ENCODE measurements at places on chromosomes 7 and 10.
A peak's percentile ranks its signal among the peaks of the same experiment; 100 is the strongest.

GRCh38 chr7:98250789-98251188 is 1.2 kb downstream of the TECPR1 start:
- no peak for DNase-seq

- no peak for DNase-seq
Observed at GRCh38 chr7:90768301-90768700, 172.2 kb downstream of the CDK14 start.

GRCh38 chr10:109411917-109412316 is 511.4 kb downstream of the XPNPEP1 start:
- DNase-seq: peak; percentile 7

DNA sequence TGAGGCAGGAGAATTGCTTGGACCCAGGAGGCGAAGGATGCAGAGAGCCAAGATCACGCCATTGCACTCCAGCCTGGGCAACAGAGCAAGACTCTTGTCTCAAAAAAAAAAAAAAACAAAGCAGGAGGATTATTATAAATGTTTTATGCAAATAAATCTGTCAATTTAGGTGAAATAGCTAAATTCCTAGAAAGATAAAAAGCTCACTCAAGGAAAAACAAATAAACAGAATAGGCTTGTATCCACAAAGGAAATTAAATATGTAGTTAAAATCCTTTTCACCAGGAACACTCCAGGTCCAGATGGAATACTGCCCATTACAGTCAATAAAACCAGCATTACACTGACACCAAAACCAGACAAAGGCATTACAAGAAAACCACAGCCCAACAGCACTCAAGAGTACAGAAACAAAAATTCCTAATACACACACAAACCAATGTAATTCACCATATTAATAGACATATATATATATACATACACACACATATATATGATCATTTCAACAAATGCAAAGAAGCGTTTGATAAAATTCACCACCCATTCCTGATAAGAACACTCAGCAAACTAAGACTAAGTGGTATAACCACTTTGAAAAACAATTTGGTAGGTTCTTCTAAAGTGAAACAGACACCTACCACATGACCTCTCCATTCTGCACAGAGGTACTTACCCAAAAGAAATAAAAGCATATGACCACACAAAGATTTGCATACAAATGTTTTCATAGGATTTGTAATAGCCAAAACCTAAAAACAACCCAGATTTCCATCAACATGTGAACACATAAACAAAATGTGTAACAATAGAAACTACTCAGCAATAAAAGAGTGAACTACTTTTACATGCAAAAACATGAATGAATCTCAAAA is 38.8 kb downstream of the ABI1 start:
- DNase-seq: no peak

DNA sequence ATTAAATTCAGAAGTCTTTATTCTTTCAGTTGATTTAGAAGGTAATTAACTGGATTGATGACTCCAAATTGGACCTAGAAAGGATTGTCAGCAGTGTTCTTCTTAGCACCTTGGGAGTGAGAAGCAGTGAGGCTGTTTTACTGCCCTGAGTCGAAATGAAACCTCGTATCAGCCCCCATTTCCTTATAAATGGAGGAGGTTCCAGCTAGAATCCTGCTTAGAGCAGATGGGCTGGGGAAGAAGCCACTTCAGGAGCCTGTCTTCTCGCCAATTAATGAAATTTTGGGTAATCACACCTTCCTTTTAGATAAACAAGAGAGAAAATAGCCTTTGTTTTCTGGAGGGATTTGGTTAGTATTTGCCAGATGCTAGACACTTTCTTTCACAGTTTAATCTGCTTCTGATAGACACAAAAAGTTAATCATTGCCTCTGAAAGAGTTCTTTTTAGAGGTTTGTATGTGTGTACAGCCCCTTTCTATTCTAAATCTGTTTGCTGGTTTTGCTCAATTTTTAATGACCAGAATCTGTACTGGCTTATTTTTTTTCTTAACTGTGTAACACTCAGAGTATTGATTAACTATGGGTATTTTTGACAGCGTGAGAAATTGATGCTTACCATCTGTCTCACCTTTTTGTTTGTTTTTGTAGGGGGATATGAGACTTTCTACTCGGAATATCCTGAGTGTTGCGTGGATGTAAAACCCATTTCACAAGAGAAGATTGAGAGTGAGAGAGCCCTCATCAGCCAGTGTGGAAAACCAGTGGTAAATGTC is 4.6 kb downstream of the DUSP5 start:
- no peak for DNase-seq

DNA sequence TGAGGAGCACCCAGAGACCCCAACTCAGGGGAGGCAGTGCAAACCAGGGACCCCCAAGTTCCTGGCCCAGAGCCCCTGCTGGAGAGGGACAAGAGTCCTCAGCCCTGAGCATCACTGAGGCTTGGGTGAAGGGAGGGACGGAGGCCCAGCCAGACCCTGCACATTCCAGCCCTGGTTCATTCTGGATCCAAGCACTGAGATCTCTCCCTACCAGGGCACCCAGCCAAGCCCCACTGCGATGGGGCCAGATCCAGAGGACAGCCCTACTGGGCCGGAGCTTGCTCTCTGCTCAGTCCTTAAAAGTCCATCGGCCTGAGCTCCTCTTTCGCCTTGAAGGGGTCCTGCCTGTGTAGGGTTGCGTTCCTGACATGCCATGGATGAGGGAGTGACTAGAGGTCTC is 40.5 kb upstream of the RABGEF1 start:
- peak; percentile 12 for DNase-seq

GRCh38 chr7:142796501-142797390 is 26.0 kb downstream of the PRSS2 start:
- no peak for DNase-seq

DNA sequence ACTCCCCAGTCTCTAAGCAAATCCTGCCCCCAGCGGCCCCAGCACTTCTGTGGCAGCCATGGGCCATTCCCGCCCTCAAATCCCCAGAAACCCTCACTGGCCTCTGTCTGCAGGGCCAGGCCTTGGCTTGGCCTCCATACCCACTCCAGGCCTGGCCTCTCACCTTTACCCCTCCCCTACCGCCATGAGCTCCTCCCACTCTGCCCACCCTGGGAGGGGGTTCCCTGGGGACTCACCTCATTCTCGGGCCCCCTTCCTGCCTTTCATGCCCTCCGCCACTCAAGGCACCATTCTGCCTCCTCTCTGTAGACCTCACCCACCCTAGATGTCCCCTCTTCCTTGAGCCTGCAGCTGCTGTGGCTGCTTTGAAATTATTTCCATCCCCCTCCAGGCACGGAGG is 41.0 kb downstream of the PRF1 start:
- DNase-seq: no peak

GRCh38 chr10:105800641-105801040 is 1159.6 kb downstream of the SORCS3 start:
- DNase-seq: no peak

DNA sequence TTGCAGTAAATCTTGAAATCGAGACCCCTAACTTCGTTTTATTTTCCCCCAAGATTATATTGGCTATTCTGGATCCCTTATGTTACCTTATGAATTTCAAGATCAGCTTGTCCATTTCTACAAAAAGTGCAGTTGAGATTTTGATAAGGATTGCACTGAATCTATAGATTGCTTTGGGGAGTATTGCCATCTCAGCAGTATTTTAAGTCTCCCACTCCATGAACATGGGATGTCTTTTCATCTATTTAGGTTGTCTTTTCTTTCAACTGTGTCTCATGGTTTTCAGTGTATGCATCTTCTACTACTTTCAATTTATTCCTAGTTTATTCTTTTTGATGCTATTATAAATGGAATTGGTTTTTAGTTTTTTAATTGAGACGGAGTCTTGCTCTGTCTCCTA is 89.6 kb downstream of the EZH2 start:
- DNase-seq: no peak

GRCh38 chr10:69406816-69407580 is 9.7 kb downstream of the TACR2 start:
- DNase-seq: no peak

DNA sequence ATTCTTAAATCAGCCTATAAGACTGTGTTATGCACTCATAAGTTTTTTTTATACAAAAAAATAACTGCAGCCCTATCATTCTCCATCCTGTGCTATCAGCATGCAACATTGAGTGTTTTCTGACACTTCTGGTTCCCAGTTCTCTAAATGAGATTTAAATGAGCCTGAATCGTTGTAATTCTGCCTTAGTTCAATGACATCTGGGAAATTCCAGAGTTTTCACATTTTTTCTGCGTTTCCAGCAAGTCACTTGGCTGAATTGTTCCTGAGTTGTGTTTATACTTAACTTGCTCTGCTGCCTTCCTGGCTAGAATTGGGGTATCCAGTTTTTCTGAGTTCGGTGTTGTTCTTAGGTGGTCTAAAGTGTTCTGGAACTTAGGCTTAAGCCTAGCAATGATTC is 636.1 kb upstream of the FZD8 start:
- no peak for DNase-seq

GRCh38 chr7:98993024-98993897 is 114.9 kb downstream of the TRRAP start:
- DNase-seq: no peak

DNA sequence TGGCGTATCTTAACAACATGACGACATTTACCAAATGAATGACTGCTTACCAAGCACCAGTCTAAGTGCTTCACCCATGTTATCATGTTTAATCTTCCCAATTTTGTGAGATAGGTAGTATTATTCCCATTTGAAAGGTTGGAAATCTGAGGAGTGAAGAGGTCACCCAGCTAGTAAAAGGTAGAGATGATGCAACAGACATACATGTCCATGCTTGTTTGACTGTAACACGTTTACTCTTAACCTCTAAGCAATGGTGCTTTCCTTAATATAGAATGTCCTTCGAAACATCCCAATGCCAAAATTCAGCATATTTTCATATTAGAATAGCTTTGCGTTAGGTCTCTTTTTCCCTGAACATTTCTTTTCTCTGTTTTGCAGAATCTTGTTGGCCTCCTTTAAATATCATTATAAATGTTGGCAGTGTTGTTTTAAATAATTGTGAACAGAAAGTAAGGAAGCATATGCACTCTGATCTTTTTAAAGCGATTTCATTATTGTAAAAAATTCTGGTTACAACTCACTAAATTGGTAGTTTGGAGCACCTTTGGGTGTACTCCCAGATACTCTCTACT is 722.8 kb downstream of the AUTS2 start:
- DNase-seq: no peak

DNA sequence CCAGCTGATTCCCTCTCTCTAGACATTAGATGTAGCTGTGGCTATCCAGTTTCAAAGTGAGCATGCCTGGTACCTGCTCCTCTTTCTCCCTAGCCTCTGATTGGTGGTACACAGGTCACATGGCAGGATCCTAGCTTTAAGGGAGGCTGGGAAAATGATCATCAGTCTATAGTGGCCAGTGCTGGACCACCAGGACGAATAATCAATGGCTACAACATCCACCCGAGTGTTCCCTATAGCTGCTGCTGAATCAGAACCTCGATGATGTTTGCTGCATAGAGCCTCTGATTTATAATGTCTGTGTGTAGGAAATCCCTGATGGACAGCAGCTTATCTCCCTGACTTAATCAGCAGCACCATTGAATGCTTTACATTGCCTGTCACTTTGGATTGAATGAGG is 28.9 kb upstream of the LMTK2 start:
- no peak for DNase-seq

DNA sequence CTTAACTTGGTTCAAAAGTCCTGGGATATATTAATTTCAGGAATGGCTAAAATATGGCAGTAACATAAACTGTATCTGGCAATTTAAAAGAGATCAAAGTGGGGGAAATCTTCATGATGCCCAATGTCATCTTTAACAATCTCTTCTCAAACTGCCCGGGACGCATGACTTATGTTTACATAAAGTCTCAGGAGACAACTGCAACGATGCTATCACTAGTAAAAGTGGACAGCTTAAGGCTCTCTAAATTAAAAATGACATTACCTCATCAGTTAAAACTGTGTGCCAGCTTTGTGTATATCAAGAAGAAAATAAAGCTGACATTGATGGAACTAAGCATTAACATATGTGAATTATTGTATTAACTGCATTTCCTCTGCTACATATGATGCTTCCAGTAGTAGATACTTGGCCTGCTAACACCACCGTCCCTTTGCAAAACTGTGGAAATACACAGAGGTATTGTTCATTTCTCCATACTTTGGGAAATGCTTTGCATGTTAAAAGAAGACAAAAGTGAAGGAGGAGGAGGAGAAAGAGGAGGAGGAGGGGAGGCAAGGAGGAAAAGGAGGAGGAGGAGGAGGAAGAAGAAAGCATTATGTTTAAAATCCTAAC is 62.4 kb downstream of the NRP1 start:
- no peak for DNase-seq

GRCh38 chr7:81469869-81470723 is 299.8 kb downstream of the HGF start:
- peak; percentile 69 for DNase-seq

DNA sequence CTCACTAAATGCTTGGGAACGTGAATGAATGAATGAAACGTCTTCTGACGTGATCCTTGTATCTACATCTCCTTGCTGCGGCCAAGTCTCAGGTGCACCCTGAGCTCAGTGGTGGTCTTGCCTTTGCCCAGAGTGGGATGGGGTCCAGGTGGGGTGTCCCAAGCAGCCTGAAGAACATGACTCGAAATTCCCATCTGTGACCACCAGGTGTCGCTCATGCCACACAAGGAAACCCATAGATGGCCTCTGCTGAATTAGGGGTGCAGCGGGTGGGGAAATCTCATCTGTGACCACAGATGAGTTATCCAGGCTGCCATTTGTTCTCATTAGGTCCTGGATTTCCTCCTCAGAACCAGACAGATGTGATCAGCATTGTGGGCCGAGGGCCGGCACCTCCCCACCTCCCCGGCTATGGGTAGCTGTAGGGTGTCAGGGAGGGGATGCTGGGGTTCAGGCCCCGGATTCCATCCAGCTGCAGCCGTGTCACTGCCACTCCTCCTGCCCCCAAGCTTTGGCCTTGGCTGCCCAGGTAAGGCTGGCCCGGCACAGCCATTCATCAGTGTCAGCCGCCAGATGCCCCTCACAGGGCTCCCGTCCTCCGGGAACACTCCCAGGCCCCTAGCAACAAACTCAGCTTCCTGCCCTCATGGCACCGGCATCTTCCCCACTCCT is 21.0 kb upstream of the GNA12 start:
- peak; percentile 53 for DNase-seq

GRCh38 chr10:112374724-112375541 is 1.0 kb downstream of the ACSL5 start:
- DNase-seq: no peak

- DNase-seq: no peak
Observed at GRCh38 chr10:16597656-16598055, 76.0 kb upstream of the C1QL3 start.
